Natural killer cell (primary cell): ENCODE measurements at places on chromosomes 3 and 15. TPM values are rescaled to one million over a fixed set of nuclear protein-coding genes. Genes with fewer than 3 reads are reported as not detected.
A peak's percentile ranks its signal among the peaks of the same experiment; 100 is the strongest.

FSIP1 gene
- 2.3 TPM for total RNA-seq

STAB1 gene
- 1.8 TPM for total RNA-seq

ECE2 gene
- total RNA-seq = not detected

CKMT1A gene
- not detected for total RNA-seq

INSYN1 gene
- total RNA-seq = not detected

SNTN gene
- total RNA-seq = not detected

SEMA6D gene
- total RNA-seq = not detected

LRRC3B gene
- total RNA-seq = not detected

RTP4 gene
- total RNA-seq = 4.2 TPM

ZNF35 gene
- total RNA-seq = 10.9 TPM

SLCO2A1 gene
- total RNA-seq = not detected

FANCD2 gene
- total RNA-seq = 14.6 TPM

DNA sequence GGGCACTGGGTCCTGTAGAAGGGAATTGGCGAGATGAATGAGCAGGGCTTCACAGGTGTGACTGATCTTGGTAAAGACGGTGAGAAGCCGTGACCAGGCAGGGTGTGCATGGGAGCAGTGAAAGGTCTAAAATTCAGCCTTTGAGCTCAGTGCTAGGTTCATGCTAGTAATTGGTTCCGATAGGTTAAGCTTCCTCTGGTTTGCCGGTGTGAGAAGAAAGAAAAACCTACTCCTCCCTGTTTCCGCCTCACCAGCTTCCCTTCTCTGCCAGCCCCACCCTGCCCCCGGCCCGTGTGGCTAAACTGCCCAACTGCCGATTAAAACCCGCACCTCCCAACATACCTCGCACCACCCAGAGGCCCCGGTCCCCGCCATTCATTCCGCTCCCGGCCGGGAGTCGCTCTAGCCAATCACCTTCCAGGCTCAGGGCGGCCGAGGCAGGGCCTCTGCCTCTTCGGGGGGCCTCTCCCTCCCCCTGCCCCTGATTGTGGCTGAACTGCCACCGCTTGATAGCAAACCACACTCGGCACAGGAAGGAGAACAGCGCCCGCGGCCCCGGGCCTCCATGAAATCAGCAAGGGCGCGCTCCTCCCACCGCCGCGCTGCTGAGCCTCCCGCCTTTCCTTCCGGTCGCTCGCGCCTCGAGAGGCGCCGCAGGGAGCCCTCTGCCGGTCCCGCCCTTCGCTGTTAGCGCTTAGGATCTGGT lies 7.3 kb upstream of the NRROS start:
- DNase-seq = peak; percentile 94
- peaks cover 81% of the 10 kb centered on the region for H3K4me1 ChIP-seq
- no peaks in the 10 kb centered on the region for H3K27me3 ChIP-seq
- H3K4me3 ChIP-seq = peak overlapping the region; percentile 51
- H3K36me3 ChIP-seq = no peaks in the 10 kb centered on the region

DNA sequence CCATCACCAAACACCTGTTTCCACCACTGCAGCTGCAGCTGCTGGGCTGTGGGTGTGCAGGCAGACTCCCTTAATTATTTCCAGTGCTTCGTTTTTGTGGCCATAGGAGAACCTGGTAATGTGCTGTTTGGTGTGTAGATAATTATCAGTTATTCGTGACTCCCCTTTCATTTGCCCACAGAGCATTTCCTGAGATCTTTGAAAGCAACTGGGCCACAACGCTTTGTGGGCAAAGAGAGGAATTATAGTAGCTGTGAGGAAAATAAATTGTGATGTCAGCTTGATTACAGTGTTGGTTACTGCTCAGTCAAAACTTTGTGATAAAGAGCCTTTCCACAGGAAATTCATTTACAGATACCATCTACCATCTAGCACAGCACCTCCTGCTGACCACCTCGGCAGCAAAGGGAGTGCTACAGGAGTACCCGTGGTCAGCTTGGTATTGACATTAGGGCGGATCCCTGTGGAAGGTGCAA lies 193.3 kb upstream of the SLCO3A1 start:
- no peak overlapping the region for H3K27ac ChIP-seq
- no peak for DNase-seq
- peaks cover 18% of the 10 kb centered on the region for H3K4me1 ChIP-seq
- H3K36me3 ChIP-seq = no peaks in the 10 kb centered on the region
- no peak overlapping the region for H3K4me3 ChIP-seq

DNA sequence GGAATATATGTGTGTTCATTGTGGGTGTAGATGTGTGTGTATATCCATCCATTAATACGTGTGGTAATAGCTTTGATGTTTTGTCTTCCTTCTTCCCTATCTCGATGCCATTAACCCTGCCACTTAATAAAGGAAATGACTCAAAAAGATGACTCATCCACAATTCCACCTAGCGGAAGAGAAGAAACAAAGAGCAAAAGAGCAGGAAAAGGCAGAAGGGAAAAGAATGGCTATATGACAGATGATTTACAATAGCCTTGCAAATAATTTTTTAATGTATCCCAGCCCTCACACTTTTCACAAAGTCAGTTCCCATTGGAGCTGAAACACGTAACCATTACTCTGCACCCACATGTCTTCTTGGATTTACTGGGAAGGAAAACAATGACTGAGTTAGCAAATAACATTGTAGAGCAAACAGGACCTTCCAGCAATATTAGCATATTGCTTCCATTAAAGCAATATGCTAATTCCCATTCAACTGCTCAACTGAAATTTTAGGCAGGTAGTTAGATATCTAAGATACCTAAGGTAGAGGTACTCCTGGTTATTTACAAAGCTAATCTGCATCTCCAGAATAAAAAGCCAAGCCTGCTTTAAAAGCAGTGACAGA lies 197.2 kb downstream of the KCNAB1 start:
- H3K27ac ChIP-seq = no peak overlapping the region
- H3K4me1 ChIP-seq = no peaks in the 10 kb centered on the region
- H3K36me3 ChIP-seq = no peaks in the 10 kb centered on the region

GRCh38 chr3:32325927-32326326 lies 65.7 kb upstream of the CMTM7 start:
- no peak overlapping the region for H3K27ac ChIP-seq
- no peaks in the 10 kb centered on the region for H3K27me3 ChIP-seq
- H3K36me3 ChIP-seq = no peaks in the 10 kb centered on the region

DNA sequence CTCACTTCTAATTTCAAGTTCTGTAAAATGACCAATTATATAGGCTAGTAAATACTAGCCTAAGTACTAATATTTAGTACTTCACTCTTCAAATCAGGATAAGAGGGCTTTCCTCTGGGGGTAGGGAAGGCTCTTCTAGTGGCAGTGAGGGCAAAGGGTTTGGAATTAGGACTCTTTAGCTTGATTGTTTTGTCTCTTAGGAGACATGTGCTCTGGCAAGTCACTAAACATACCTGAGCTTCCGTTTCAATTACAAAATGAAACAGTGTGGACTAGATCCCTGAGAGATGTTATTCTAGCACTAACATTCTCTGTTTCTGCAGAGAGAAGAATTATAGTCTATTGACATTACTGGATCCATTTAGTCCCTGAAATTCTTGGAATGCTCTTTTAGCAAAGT lies 71.5 kb downstream of the PCOLCE2 start:
- no peak overlapping the region for H3K27ac ChIP-seq
- DNase-seq = no peak
- H3K4me1 ChIP-seq = no peaks in the 10 kb centered on the region
- H3K36me3 ChIP-seq = no peaks in the 10 kb centered on the region
- H3K4me3 ChIP-seq = no peak overlapping the region

GRCh38 chr3:78818161-78818985 lies 949.4 kb downstream of the ROBO1 start:
- H3K4me1 ChIP-seq = no peaks in the 10 kb centered on the region
- no peak for DNase-seq
- no peak overlapping the region for H3K4me3 ChIP-seq
- no peaks in the 10 kb centered on the region for H3K27me3 ChIP-seq
- no peak overlapping the region for H3K27ac ChIP-seq
- H3K36me3 ChIP-seq = no peaks in the 10 kb centered on the region

DNA sequence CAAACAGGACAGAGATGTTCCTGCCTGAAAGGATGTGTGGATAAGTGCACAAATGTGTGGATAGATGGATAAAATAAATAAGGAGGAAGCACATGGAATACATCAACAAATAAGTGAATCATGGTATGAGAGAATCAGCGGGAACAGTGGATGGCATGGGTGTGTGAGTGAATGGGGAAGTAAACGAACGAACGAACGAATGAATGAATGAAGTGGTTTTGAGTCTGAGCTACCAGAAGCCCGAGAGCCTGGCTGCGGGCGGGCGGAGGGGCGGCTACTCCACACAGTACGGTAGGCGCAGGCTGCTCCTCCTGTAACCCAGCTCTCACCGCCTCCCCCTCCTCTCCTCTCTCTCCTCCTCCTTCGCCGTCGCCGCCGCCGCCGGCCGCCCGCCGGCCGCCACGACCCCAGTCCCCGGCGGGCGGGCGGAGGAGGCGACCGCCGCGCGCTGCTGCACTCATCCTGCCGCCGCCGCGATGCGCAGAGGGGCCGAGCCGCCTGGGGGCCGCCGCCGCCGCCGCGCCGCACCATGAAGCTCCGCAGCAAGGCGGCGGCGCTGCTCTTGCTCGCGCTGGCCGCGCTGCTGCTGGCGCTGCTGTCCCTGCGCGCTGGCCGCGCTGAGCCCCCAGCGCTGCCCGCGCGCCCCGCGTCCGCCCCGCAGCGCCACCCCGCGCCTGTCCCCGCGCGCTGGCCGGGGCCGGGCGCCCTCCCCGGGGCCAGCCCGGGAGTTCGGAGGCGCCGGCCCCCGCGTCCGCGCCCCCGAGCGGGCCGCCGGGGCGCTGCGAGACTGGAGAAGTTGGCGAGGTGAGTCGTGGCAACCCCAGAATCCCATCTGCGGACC lies at the start of gene GXYLT2:
GXYLT2 (plus strand) TSS at position 342 of the 841 bp plus-strand sequence; CDS start at position 530, 188 bp downstream.
- H3K27me3 ChIP-seq = peaks cover 11% of the 10 kb centered on the region
- H3K27ac ChIP-seq = no peak within 1 kb of the TSS
- H3K36me3 ChIP-seq = no peaks in the 10 kb centered on the region
- peak; percentile 37 for DNase-seq

DNA sequence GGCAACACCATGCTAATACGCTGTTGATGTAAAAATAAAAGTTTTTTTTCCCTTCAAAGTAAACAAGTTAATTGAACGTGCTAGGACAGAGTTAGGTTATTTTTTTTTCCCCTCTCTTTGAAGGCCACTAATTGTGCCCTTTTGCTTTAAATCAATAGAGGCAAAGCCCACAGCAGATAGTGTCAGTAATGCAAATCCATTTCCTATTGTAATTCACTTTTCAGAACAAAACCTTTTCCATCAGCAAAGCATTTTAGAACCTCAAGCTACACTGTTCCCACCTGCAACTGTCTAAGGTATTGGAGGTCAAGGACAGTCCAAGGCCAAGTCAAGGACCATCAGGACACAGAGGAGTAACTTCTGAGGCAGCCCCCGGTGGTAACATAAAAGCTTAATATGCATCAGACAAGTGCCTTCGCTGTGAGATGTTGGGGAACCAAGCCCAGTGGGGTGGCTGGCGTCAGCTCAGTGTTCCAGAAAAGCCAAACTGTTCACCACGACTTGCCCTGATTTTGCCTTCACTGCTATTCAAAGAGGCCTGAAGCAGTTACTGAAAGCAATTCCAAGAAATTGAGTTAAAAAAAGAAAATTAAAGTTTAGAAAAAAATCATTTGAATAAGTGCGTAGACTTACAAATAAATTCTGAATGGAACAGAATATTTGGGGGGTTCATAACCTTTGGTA lies 65.8 kb upstream of the ICE2 start:
- H3K27me3 ChIP-seq = no peaks in the 10 kb centered on the region
- H3K36me3 ChIP-seq = no peaks in the 10 kb centered on the region

DNA sequence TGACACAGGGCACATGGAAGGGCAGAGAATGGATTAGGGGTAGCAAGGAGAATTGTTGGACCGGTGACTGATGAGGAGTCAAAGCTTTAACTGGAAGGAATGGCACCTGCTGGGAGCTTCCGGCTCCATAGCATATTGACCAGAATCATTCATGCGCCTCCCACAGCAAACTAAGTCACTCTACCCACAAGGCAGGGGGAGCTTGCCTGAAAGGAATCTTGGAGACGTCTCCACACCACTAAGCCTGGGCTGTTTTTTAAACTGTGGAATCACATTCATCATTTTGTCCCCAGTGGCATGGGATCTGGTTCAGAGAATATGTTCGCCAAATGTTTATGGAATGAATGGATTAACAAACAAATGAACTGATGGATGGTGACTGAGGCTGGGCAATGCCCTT lies 57.0 kb upstream of the ITGA11 start:
- H3K4me1 ChIP-seq = no peaks in the 10 kb centered on the region
- H3K36me3 ChIP-seq = no peaks in the 10 kb centered on the region
- H3K4me3 ChIP-seq = no peak overlapping the region
- no peak for DNase-seq
- no peaks in the 10 kb centered on the region for H3K27me3 ChIP-seq

DNA sequence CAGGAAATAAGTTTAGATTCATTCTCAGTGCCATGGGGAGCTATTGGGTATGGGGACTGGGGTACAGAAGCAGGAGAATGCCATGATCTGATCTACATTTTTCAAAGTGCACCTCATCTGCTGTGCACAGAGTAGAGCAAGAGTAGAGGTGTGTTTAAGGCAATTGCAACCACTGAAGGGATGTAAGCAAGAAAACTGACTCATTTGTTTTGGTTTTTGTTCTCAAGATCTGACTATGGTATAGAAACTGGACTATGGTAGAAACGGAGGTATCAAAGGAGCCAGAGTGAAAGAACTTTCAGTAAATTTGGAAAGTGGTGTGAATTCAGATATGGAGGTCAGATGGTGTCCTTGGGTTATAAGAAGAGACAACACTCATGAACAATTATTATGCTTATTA lies 86.2 kb upstream of the CMSS1 start:
- no peak for DNase-seq
- no peak overlapping the region for H3K4me3 ChIP-seq
- no peak overlapping the region for H3K27ac ChIP-seq

DNA sequence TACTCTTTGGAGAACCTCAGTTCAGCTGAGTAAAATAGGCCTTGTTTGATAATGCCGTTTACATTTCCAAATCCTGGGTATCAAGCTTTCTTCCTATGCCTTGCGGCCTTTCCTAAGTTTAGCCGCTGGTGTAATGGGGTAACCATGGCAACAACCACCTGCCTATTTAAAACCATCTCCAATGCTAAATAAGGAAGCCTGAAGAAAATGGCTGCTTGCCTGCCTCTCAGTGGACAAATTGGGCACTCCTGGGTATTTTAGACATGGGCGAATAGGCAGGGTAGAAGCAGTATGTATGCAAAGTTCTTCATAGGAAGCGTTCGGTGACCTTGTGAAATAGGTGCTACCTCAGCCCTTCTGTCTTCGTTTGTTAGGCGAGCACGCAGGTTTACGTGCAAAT lies 122.7 kb downstream of the DGKG start:
- no peak overlapping the region for H3K4me3 ChIP-seq
- H3K27ac ChIP-seq = no peak overlapping the region
- H3K36me3 ChIP-seq = no peaks in the 10 kb centered on the region
- DNase-seq = no peak
